NCI-H146 (cell line): ENCODE measurements at places on chromosomes 1 and 21.

- DNase-seq, result no peak
Observed at GRCh38 chr21:21712748-21713520, 714.7 kb downstream of the NCAM2 start.

DNA sequence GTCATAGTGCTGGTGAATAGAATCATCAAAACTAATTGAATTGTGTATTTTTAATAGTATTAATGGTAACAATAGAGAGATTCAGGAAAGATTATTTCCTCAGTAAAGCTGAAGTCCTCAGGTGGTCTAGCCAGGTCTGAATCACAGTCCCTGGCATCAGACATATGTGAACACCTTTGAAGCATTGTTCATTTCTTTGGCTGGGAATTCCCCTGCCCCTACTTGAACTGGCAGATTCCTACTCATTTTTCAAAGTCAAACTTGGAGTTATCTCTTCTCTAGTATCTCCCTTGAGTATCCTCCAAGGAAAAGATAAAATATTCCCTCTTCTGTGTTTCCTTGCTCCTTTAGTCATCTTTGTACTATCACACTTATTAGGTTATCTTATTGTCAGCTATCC, 759.8 kb downstream of the ADGRL2 start:
- DNase-seq, result no peak

DNA sequence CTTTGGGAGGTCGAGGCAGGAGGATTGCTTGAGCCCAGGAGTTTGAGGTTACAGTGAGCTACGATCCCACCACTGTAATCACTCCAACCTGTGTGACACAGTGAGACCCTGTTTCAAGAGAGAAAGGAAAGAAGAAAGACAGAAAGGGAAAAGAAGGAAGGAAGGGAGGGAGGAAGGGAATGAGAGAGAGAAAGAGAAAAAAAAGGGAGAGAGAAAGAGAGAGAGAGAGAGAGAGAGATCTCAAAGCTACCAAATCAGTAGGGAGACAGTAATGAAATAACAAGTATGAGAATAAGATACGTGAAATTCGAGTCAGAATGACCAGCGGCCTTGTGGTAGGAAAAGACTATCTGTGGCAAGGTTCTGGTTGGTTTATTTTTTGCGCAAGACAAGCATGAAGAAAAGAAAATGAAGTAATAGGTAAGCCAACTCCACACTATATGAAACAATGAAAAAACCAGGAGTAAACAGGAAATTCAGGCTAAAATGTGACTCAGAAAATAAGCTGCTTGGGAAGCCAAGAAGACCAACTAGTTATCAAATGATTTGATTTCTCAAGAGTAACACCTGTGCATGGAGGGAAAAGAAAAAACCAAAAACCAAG, 8.9 kb downstream of the MTF1 start:
- no peak for DNase-seq

- no peak for DNase-seq
Observed at GRCh38 chr1:200179126-200179780, 151.7 kb downstream of the NR5A2 start.

GRCh38 chr1:37094302-37094701, 60.0 kb upstream of the GRIK3 start:
- DNase-seq, result peak; percentile 84

DNA sequence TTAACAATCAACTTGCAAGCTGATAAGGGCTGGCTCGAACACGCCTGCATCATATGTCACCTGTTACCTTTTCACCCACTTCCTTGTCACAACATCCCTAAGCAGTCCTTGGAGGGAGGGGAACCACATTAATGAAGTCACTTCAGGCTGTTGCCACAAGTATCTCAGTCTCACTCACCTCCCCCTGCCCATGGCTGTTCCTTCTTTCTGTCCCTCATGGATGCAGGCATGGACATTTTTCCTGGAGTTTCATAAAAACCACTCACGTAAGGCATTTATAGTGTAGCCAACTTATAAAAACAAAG, 76.8 kb upstream of the ANGPTL1 start:
- DNase-seq, result no peak

DNA sequence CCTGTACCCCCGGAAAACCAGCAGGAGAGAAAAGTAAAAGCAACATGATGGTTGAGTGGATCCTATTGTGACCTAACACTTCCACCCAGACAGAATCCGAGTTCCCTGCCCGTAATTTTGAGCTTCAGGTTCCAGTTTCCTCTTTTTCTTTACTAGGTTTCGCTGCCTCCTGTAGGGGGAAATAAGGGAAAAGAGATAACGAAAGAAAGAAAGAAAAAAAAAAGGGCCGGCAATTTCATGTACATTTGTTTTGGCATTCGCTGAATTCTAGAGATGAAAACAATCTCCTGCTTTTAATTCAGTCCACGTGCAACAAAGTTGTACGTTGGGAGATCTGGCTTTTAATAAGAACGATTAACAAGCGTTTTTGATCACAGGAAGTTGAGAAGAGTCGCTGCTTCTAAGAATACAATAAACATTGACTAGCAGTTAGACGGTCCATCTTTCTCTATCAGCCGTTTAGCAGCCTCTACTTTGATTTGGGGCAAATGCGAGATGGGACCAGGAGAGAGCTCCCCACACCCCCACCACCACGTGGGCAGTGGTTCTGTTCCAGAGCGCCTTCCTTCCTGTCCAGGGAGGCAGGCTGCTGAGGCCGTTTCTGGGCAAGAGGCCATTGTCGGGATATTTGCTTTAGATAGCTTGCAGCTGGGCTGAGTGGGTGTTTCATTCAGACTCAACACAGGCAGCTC, 155.9 kb upstream of the RUNX1 start:
- peak; percentile 86 for DNase-seq

DNA sequence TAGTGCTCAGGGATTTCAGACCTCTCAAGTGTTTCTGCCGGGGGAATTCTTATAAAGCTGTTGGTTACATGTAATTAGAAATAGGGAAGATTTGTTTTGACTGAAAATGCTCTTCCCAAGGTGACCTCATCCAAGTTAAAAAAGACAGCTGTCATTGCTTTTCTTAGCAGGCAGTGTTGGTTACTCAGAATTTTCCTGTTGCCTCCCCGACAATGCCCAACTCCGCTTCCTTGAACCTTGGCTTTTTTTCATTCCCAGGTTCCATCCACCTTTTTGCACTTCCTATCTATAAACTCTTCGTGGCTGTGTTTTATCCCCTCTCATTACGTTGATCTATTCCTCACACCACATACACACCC, 825 bp upstream of the DPH5 start:
- no peak for DNase-seq

DNA sequence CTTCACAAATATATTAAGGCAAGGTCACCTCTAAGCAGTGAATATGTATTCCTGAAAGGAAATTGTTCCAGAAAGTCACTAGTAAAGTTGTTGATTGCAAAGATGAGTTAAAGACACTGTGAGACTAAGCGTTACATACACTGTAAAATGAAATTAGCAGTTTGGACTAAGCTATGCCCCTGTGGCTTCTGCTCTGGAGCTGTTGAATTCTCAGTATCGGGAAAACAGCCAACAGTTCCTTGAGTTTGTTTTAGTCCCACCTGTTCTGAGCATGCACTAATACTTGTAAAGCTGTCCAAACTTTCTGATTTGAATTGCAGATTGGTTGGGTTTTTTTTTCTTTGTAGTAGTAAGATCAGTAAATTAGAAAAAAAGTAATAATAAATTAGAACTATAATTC, 21.0 kb downstream of the ANGPTL1 start:
- DNase-seq, result no peak

- no peak for DNase-seq
Observed at GRCh38 chr21:35083246-35083645, 34.1 kb upstream of the RUNX1 start.

DNA sequence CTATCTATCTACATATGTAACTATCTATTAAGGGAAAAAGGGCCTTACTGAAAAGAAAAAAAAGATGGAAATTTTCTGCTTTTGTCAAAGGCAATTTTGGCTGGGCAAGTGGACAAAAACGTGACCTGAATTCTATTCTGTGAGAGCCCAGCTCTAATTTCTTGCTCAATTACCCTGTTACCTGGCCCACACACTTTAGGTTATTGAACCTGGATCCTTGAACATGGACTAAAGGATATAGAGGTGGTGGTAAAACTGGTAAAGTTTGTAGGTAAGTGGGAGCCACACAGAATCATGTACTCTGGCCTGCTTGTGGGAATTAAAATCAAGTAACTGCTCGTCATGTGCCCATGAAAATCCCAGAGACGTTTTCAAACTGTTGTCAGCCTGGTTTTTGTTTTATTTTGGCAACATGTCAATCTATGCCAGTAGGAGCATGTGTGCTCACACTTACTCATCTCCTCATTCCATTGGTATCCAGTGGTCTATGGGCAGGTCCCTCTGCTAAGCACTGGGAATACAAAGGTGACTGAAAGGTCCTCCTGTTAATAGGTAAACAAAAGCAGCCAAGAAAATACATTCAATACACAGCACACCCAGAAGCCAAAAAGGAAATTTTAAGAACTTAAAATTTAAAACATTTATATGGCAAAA, 113.7 kb upstream of the WARS2 start:
- DNase-seq, result no peak

DNA sequence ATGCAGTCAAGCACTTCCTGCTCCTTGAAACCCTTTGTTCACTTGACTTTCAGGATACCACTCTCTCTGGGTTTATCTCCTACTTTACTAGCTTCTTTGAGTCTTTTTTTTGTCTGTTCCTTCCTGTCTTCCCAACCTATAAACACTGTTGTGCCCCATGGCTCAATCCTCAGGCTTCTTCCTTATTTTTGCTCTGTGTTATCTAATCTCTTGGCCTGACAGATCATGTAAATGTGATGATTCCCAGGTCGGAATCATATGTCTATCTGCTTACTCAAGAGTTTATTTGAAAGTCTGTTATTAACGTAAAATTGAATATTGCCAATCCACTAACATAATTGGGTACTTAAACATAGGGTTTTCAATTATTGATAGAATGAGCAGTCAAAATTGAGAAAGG, 171.7 kb upstream of the ST6GALNAC5 start:
- no peak for DNase-seq

- no peak for DNase-seq
Observed at GRCh38 chr1:227043755-227044154, 103.7 kb downstream of the COQ8A start.

DNA sequence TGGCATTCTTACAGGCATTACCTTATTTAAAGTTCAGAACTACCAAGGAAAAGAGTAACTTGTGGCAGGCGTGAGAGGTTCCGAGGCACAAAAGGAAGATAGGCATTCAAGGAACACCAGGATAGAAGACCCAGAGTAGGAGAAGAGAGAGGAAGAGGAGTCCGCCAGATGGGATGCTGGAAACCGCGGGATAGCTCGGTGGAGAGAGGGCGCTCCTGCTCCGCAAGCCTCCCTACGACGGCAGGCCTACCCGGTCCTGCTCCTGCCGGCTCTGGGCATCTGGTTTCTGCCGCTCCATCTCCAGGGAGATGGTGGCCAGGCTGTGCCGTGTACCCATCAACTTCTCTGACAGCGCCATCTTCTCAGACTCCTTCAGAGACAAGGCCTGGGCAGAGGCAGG, 5.4 kb upstream of the NBPF1 start:
- DNase-seq, result no peak

GRCh38 chr1:42118125-42118524, 35.1 kb upstream of the GUCA2B start:
- DNase-seq, result no peak

DNA sequence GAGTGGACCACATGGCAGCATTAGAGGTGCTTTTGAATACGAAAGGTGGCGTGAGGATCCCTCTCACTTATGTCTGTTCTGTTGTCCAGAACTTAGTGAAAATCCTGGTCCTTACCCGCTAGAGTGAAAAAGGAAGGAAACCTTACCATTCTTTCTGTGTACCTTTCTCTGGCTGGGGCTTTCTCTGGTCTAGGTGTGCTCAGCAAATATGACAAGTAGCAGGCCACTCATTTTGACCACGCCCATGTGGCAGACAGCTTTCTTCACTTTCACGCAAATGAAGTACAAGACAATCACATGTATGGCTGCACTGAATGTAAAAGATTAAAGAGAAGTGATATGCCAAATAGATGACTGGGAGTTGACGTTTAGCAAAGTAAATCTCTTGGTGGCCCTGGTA, 131.9 kb downstream of the FGGY start:
- no peak for DNase-seq

- DNase-seq, result no peak
Observed at GRCh38 chr1:2419416-2419815, 7.1 kb upstream of the PEX10 start.

DNA sequence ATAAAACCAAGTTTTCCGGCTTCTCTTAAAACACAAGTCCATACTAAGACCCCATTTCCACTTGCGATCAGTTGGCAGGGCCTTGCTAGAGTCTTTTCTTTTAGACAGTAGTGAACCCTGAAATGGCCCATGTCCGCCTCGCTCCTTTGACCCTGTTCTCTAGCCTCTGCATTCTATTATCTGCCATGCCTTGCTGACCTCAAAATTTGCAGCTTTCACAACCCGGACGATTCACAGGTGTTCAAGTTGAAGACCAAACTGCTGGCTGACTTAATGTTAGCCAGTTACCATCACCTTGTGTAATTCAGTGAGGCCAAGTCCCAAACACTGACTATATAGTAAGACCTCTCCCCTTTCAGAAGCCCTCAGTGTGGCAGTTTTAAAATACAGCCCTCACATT, 174.2 kb downstream of the PCP4 start:
- no peak for DNase-seq

- no peak for DNase-seq
Observed at GRCh38 chr21:45419162-45419561, 14.2 kb downstream of the COL18A1 start.

DNA sequence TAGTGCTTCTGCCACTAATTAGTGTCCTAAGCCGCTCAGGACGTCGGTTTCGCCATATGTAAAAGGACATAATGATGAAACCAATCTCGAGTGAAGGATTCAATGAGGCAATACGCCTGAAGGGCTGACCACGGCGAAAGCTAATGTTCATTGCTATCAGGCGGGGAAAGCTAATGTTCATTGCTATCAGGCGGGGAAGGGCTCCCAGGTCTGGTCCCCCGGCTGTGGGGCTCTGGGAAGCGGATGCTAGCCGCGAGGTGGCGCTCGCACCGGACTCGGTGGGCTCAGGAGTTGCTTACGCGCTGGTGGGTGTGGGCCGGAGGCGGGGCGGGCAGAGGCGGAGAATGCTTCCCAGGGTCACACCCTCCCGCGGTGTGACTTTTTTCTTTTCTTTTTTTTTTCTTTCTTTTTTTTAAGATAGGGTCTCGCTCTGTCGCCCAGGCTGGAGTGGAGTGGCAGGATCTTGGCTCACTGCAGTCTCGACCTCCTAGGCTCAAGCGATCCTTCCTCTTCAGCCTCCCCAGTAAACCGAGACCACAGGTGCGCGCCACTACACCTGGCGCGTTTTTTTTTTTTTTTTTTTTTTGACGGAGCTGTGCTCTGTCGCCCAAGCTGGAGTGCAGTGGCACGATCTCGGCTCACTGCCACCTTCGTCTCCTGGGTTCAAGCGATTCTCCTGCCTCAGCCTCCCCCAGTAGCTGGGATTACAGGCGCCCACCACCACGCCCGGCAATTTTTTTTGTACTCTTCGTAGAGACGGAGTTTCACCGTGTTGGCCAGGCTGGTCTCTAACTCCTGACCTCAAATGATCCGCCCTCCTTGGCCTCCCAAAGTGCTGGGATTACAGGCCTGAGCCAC, 1.1 kb upstream of the PEAR1 start:
- DNase-seq, result peak; percentile 83

DNA sequence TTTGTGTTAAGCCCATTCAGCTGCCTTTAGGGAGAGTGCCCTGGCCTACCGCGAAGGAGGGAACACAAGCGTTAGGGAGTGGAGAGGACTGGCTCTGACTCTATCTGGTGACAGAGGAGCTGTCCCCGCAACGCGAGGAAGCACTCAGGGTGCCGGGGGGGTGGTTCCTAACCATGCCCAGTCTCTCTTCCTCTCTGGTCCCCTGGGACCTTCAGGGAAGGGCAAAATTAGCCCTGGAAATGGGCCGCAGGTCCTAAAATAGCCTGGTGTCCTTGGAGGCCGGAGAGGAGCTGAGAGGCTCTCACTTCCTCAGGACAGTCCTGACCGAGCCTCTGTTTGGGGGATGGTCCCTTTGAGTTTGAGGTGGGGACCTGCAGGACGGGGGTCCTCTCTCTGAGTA, 5.8 kb downstream of the SLC45A1 start:
- no peak for DNase-seq
